ENCODE measurements at places on chromosomes 11 and 22. TPM values are rescaled to one million over a fixed set of nuclear protein-coding genes. Genes with fewer than 3 reads are reported as not detected.

RAB38 gene
- total RNA-seq: 8.1 TPM

LUZP2 gene
- total RNA-seq: 0.23 TPM

TST gene
- total RNA-seq: 48.1 TPM

DNA sequence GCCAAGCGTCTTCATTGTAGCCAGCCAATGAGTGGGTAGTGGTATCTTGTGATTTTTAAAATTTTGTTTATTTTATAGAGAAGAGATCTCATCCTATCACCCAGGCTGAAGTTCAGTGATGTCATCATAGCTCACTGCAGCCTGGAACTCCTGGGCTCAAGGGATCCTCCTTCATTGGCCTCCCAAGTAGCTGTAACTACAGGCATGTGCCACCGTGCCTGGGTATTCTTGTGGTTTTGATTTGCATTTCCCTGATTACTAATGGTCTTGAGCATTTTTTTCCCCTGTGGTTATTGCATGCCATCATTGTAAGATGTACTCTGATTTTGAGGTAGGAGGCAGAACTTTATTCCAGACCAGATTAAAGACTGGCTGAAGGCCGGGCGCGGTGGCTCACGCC lies 2.4 kb upstream of the DENND6B start:
- no peak for DNase-seq

Data from upper lobe of right lung (tissue), 1 donor.